Activated CD4-positive, CD25-positive, alpha-beta regulatory T cell treated with anti-CD3 and anti-CD28 coated beads, Interleukin-2, amount 50 U/mL, for 24 hours (primary cell): ENCODE measurements at places on chromosomes 7 and 10.

GRCh38 chr10:45274364-45274763 lies 41.0 kb downstream of the OR13A1 start:
- no peak for ATAC-seq

DNA sequence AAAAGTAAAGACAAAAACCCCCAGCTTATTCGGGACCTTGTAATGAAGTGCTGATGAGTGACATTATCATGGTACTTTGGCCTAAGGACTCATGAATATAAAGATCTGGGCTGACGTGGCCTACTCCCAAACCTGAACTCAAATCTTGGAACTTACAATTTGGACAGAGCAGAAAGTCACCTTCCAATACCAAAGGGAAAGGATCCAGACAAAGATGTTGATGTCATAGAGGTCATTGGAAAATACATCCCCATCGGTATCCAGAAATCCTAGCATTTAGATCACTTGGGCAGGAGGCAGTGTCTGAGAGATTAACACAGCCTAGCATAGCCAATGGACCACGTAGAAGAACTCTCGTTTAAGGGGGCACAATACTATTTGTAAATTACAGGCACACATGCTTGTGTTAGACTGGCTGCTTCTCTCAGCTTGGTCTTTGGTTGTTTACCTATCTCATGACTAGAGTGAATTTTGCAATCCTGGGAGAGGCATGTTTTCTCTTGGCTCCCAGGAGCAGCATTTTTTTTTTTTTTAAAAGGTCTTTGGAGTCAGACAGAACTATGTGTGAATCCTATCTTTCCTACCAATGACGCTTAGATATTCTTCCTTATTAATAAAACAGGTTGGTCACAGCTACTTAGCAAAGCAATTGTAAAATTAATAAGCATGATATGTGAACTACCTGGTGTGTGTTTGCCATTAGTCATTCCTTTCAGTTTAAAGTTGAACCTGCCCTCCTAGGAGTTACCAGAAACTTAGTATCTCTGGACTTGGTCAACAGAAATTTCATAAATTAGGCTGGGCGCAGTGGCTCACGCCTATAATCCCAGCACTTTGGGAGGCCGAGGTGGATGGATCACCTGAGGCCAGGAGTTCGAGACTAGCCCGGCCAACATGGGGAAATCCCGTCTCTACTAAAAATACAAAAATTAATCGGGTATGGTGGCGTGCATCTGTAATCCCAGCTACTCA lies 27.8 kb upstream of the MRPS33 start:
- no peak for ATAC-seq

GRCh38 chr10:101282947-101283346 lies 53.7 kb upstream of the LBX1 start:
- no peak for ATAC-seq

DNA sequence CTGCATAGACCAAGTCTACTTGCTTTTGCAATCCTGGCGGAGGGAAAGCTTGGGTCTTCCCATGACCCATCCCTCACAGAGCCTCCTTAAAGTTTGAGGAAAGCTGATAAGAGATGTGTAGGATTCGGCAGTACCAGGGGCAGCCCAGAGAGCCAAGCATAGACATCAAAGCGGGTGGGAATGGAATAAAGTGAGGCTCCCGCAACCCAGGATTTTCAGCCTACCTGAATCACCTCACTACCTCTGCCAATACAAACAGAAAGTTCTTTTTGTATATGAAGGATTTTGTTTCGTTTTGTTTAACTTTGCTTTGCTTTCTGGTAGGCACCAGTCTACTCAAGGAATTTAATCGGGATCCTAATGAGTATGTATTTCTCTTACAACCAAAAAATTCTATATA lies 451.7 kb downstream of the PLXNA4 start:
- no peak for ATAC-seq

DNA sequence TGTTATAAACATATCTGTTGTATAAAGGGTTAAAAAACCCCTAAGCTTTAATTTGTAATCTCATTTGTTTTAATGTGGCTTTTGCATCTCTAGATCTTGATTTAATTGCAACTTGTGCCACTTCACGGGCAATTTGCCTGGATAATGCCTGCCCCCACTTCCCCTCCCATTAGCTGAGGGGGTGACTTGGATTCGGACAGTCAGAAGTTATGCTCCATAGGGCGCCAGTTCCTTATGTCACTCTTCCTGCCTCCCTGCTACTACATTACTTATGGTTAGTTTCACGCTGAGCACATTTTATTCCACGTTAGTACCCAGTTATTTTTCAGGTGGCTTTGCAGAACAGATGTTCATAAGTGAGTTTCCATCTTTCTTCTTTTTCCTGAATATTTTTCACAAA lies 1015.2 kb upstream of the PHF14 start:
- no peak for ATAC-seq

DNA sequence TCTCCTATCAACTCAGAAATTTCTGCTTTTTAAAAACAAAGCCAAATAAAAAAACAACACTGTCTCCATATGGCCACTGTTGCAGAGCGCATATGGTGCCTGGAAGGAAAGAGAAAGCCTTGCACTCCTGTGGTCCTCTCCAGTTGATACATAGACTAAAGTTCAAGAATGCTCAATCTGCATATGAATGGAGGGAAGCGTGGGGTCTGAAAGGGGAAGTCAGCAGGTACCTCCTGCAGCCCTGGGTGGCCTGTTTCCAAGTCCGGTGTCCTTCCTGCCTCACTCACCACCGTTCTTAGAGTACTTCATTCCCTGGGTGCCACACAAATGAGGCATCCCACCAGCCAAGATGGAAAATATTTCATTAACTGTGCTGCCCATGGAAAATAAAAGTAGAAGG lies 138.3 kb upstream of the PALS2 start:
- ATAC-seq = no peak

GRCh38 chr7:51233374-51233773 lies 83.2 kb downstream of the COBL start:
- ATAC-seq = no peak

DNA sequence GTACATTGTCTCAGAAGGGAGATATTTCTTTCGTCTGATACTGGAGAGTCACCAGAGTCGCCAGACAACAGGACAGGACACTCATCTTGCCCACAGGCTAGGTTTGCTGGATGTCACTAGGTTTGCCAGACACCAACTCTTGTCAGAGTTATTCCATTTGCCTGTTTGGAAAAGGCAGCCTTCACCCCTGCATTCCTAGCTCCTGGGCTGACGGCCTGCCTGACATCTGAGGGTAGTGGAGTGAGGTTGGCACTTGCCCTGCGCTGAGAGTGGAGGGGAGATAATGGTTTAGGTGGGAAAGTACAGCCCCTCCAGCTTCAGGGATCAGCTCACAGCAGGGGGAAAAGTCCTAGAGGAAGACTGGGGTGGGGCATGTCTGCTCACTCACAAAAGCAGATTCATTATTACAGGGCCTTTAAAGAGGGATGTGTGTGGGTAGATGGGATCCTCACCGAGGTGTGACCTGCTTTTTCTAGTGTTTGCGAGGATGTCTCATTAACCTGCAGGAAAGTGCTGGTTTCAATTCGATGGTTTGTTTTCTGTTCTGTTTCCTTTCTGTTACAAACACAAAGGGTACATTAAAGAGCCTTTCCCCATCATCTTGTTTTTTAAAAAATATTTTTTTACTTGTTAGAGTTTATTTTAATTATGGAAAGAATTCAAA lies 79.3 kb upstream of the TNS3 start:
- ATAC-seq = no peak

GRCh38 chr7:40047661-40048060 lies 86.8 kb downstream of the MPLKIP start:
- ATAC-seq = no peak

GRCh38 chr10:131573707-131574106 lies 262.2 kb upstream of the TCERG1L start:
- ATAC-seq = no peak

DNA sequence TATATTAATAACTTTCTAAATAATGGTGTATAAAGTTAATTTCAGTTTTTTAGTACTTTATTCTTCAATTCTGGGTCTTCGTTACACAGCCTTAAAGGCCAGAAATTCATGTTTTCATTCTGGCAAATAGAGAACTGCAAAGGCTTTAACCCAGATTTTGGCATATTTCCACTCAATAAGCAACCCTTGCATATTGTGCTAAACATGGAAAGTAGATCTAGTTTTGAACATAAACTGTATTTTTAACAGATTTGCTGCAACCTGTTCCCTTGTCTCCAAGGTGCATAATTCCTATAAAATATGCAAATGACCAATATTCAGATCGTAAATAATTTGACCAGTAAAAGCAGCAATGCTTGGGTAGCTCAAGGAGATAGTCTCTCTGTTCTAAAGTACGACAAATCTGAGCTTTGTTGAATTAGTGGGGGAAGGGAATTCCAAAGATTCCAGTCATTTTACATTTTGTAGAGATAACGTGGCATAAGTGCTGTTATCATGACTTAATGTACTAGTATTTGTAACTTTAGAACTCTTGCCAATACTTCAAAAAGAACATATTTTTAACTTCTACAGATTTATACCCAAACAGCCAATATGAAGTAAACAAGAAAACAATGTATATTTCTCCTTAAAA lies 46.4 kb upstream of the RSBN1L start:
- no peak for ATAC-seq

DNA sequence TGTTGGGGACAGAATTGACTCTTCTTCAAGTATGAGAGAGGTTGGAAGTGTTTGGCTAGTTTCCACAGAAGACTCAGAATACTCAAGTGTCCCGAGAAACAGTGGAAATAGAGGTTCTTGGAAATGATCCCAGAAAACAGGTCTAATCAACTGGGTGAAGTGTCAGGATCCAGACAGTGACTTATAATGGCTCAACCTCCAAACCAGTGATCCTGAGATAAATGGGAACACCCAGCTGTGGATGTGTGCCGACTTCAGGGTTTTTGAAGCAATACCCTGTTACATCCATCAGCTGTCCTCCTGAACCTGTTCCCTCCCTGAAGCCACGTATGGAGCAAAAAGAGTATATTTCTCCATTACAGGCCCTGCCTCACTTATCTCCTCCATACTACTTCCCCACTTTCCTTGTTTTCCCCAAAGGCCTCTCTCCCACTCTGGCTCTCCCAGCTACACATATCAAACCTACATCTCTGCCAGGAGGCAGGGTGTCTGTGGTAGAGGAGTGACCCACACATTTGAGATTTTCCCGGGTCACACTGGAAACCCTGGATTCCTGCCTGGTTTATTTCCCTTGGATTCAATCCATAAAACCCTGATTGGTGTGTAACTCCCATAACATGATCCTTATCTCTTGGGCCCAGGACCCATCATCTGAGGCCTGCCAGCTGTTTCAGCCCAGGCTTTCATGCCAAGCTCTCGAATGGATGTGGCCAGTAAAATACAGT lies 17.6 kb upstream of the ELOVL3 start:
- no peak for ATAC-seq

DNA sequence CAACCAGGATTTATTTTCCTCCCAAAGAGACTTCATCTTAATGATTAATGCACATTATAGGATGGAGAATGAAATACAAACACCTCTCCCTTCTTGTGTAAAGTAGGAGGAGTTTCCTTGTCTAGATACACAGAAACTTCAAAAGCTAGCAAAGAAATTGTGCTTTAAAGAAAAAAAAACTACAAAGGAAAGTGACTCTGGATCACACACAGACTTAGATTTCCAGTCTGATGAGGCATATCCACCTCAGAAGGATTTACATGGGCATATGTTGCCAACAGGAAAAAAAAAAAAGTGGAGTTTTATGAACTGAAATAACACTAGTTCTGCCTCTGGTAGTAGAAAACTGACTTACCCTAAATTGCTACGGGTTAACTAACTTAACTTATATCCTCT lies 449.6 kb downstream of the KCNMA1 start:
- ATAC-seq = no peak

DNA sequence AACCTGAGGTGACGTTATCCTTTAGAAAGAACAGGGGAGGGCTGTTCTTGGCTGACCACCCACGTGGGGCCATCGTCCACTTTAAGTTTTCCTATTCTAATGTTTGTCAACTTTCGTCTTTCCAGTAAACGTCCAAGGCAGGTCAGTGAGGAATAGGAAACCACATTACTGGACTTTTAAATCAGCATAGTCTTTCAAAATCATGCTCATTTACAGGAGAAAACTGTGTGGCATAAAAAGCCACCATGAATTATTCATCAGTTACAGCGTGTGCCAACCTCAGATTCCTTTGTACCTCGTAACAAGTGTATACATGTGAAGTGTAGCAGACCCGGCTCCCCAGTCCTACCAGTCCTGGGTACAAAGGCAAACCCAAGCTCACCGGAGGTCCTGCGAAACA lies 25.1 kb upstream of the ABLIM1 start:
- ATAC-seq = no peak

DNA sequence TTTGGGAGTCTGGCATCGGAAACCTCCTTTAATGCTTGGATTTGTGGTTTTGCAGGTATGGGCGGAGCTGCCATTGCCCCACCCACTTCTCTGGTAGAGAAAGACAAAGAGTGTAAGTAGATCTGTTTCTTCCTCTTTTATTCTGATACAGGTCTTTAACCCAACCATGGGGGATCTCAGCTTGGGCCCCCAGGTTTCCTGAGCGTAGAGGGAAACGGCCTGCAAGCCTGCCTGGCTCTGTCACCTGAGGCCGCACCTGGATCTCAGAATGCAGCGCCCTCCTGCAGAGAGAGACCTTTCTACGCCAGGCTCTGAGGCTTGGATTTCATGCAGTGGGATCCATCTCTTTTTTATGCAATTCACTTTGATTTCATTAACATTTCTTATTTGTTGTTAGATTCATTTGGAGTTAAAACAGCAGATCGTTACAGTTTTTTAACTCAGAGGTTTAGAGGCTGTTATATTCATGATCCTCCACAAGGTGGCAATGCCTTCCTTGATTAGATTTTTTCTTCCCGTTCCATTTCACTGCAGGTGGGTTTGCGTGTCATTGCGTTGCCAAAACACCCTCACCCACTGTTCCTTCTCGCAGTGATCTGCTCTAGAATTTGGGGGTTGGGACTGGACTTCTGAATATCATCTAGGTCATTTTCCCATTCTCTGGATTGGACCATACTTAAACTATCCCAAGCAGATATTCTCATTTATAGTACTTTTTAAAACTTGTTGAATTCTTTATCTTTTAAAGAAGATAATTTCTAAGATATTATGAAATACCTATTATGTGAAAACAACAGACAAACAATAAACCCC lies 20.0 kb downstream of the RBM17 start:
- peak; percentile 49 for ATAC-seq

DNA sequence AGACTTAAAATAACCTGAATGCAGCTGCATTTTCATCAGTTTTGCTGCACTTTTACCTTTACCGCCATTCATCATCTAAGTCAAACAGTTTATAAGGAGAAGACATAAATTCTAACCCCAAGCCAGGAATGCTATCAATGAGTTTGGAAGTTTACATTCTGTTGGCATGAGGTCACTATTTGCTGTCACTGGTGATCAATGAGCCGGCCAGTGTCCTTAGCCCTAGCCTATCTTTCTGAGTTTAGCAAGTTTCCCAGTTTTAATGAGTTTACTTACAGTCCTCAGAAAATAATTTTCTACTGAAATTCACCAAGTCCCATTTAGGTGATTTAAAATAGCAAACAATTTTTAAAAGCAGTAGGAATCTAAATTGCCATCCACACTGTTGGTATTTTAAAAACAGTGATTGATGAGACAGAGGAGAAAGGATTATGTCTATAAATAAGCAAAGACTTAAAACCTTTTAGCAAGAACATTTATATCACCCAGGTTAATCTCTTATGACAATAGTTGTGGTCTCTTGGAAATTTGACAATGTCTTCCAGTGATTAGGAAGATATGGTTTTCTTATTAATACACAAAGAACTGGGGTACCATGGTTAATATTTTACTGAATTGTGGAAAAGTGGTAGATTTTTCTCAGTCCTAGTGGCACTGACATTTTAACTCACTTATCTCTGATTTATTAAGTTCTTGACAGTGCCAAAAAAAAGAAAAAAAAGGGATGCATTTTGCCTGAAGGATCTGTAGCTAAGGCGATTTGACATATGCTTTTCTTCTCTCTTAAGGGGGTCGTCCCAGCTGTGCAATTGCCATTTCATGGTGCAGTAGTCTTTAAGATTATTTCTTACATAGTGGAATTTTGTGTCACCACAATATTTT lies 443.4 kb upstream of the ANKRD30A start:
- no peak for ATAC-seq
